Stimulated activated CD4-positive, alpha-beta T cell treated with anti-CD3 and anti-CD28 coated beads, Interleukin-2, amount 100 ng/mL, for 24 hours (primary cell): ENCODE measurements at places on chromosomes 7 and 10.

GRCh38 chr10:62188021-62188616, 80.5 kb downstream of the RTKN2 start:
- DNase-seq = no peak

DNA sequence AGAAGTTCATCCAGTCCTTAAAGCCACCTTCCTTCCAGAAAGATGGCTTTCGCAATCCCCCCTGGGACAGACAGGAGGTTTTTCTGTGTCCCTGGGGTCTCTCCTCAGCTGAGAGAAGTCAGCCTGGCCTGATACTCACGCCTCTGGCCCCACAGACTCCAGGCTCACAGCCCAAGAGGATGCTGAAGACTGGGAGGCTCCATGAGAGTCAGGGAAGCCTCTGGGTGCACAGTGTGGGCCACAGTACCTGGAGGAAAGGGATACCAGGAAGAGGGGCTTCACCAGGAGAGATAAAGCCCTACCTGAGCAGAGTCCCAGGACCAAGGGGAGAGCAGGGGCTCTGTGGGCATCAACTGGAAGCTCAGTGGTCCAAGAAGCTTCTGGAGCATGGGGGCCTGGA, 324.4 kb downstream of the GRID1 start:
- no peak for DNase-seq

DNA sequence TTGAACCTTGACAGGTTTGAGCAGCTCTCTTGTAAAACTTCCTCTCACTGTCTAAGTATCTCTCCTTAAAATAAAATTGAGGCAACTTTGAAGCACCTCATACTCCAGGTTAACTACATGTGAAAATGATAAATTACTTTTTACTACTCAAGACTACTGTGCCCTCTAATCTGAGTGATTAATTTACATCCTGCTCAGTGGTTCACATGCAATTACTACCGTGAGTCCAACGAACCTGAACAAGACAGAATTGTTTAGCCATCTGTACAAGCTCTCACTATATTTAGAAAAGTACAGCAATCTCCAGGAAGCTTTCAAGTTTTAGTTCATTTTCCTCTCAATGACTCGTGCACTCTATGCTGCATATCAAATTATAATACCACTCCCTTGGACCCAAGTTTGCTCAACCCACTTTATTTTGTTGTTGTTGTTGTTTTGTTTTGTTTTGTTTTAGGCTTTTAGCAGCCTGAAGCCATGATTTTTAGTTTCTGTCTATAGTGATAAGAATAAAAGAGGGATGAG, 21.2 kb downstream of the PDE1C start:
- no peak for DNase-seq

DNA sequence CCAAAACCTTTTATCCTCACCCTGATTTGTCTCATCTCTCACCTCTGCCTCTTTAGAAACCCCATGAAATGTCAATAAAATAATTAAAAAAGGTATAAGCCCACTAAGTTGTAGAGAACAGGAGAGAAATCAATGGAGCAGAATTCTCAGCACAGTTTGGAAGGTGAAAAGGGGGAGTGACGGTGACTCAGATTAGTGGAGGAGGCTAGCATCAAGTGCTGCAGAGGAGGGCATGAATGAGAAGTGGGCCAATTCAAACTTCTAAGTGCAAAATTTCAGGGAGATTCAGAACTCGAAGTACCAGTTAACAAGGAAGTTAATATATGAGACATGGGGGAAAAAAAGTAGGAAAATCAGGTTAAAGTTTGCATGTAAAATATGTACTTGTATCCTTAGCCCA, 34.9 kb upstream of the ETV1 start:
- DNase-seq = no peak

GRCh38 chr7:7114575-7115291, 67.6 kb upstream of the C1GALT1 start:
- DNase-seq = no peak

DNA sequence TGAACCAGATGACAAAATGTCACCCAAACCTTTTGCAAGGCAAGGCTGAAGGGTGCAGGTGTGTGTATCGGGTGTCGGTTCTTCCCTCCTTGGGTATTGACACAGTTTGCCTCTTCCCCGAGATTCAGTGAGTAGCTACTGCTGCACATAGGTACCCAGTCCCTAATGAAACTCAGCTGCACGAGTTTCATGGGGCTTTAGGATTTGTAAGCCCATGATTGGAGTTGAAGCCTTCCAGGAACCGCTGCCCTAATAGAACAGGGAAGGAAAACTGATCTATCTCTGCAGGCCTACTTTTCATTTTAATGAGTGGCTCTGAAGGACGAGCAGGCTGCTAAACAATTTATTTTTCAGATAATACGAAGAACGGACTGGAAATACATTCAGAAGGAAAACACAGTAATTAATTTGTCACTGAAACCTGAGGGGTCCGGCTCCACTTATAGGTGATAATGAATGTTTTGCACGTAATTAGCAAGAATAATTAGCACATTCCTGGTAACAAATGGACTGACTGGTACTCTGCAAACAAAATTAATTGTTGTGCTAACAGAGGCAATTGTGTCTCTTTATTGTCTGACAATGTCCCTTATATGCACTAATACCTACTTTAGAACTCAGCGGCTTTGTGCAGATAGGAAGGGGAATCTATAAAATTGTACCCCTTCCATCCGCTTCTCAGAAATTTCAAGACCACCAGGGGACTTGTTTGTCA, 49.6 kb upstream of the FZD8 start:
- DNase-seq = no peak

DNA sequence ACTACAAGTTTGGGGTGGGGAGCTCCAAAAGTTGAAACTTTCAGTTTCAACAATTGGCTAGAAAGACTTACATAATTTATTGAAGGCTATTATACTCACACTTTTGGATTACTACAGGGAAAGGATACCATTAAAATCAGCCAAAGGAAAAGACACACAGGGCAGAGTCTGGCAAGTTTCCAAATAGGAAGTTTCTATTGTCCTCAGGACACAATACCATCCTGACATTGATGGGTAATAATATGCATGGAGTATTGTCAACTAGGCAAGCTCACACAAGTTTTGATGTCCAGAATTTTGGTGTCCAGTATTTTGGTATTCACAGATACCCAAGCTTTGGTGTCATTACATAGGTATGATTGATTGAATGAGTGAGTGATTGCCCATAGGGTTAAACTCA, 872.6 kb upstream of the SORCS1 start:
- DNase-seq = no peak
